ENCODE measurements at places on chromosomes 4 and X. TPM values are rescaled to one million over a fixed set of nuclear protein-coding genes. Genes with fewer than 3 reads are reported as not detected.
A peak's percentile ranks its signal among the peaks of the same experiment; 100 is the strongest.

The CYLC1 gene
- not detected for total RNA-seq

The POU4F2 gene
- total RNA-seq: not detected

The SULT1B1 gene
- 9.2 TPM for total RNA-seq

The ETNPPL gene
- not detected for total RNA-seq

The CENPVL3 gene
- not detected for total RNA-seq

The FAM9B gene
- 0.52 TPM for total RNA-seq

The GATA1 gene
- total RNA-seq: 0.87 TPM

The PWWP3B gene
- 1.1 TPM for total RNA-seq

The BTC gene
- 3.4 TPM for total RNA-seq

The SPANXN5 gene
- total RNA-seq: not detected

GRCh38 chr4:136009258-136009832 is 1522.9 kb downstream of the PCDH18 start:
- no peak for DNase-seq

- no peak for DNase-seq
Measured at GRCh38 chr4:7027913-7028312, 15.3 kb upstream of the TADA2B start.

GRCh38 chr4:83138946-83139345 is 24.4 kb upstream of the PLAC8 start:
- no peak for DNase-seq

DNA sequence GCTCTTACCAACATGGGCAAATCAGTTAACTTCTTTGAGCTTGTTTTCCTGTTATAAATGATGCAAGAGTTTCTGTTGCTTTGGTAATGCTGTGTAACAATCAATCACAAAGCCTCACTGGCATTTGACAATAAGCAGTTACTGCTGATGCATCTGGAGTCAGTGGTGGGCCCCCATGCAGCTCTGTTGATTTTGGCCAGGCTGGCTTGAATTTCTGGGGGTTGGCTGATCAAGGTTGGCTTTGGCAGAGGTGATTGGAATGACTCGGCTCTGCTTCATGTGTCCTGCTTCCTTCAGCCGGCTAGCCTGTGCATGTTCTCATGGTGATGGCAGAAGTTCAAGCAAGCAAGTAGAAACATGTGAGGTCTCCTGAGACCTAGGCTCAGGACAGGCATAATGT is 90.4 kb downstream of the PHEX start:
- DNase-seq: no peak

- no peak for DNase-seq
Measured at GRCh38 chr4:154534296-154534695, 15.9 kb downstream of the PLRG1 start.

- DNase-seq: no peak
Measured at GRCh38 chr4:48015216-48015615, 1.3 kb downstream of the CNGA1 start.

- no peak for DNase-seq
Measured at GRCh38 chr4:120452536-120452935, 385.9 kb upstream of the MAD2L1 start.

DNA sequence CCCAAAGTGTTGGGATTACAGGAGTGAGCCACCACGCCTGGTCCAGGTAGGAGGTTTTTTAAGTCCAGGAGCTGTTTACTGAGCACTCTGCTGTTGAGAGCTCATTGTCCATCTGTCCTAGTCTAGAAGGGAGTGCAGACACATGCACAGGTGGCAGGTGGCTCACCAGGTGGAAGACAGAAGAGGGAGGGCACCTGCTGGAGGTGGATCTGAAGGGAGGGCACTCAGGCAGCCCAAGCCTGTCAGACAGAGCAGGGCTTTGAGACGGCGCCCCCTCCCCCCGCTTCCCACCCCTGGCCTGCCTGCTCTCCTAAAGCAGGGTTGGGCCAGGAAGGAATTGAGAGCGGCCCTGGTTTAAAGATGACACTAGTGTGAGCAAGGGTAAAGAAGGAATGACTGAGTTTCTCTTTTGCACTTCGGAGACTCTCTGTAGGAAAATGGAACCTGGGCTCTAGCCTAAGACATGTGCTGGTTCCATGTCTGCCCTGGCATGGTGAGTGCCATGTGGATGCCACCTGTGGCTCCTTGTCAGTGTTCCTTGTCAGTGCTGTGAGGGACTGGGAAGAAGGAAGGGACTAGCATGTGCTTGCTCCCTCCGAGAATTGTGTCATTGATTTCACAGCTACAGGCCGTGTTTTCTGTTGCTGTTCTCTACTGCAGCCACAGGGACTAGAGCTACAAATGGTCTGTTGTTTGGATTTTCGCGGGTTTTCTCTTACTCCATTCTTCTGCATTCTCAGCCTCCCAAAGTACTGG is 108.6 kb downstream of the TNIP2 start:
- peak; percentile 51 for DNase-seq

GRCh38 chr4:134499074-134499473 is 297.5 kb upstream of the PABPC4L start:
- DNase-seq: no peak

GRCh38 chrX:99750721-99751120 is 659.4 kb downstream of the PCDH19 start:
- no peak for DNase-seq

GRCh38 chr4:78529569-78530209 is 21.9 kb upstream of the ANXA3 start:
- no peak for DNase-seq

- no peak for DNase-seq
Measured at GRCh38 chrX:25290132-25290531, 274.4 kb upstream of the ARX start.

DNA sequence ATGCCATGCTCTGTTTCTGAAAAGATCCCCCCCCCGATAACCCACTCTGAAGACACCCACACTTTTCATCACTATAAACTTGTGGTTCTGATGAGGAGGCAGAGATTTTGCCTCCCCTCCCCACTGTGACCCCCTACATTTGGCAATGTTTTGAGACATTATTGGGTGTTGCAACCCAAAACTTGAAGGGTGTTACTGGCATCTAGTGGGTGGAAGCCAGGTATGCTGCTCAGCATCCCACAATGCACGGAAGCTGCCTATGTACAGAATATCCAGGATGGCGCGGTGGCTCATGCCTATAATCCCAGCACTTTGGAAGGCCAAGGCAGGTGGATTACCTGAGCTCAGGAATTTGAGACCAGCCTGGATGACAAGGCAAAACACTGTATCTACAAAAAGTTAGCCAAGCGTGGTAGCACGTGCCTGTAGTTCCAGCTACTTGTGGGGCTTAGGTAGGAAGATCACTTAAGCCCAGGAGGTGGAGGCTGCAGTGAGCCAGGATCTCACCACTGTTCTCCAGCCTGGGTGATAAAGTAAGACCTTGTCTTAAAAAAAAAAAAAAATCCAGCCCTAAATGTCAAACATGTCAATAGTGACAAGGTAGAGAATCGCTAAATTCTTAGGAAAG is 87.3 kb downstream of the SCD5 start:
- DNase-seq: no peak

- no peak for DNase-seq
Measured at GRCh38 chr4:152999346-153000075, 63.4 kb downstream of the FHDC1 start.

DNA sequence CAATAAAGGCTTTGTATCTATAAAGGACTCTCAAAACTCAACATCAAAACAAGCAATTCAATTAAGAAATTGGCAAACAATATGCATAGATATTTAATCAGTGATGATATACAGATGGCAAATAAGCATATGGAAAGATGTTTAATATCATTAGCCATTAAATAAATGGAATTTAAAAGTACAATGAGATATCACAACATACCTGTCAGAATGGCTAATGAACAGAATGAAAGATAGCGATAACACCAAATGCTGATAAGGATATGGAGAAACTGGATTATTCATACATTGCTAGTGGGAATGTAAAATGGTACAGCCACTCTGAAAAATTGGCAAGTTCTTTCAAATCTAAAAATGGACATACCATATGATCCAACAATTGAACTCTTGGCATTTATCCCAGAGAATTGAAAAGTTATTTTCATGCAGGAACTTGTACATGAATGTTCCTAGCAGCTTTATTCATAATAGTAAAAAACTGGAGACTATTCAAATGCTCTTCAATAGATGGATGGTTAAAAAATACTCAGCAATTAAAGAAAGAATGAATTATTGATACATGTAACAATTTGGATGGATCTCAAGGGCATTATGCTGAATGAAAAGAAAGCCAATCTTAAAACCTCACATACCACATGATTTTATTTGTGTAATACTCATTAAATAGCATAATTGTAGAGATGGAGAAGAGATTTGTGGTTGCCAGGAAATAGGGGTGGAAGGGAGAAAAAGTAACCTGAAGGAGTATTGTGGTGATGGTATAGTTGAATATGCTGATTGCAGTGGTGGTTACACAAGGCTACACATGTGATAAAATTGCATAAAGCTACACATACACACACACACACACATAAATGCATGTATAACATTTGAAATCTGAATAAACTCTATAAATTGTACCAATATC is 45.9 kb upstream of the ALG13 start:
- DNase-seq: no peak

- DNase-seq: no peak
Measured at GRCh38 chr4:127503111-127503510, 129.6 kb upstream of the INTU start.

Data from upper lobe of right lung (tissue), 1 donor.